ENCODE measurements at places on chromosomes 16 and 17. TPM values are rescaled to one million over a fixed set of nuclear protein-coding genes. Genes with fewer than 3 reads are reported as not detected.

- peak overlapping the region; percentile 99 for H3K27ac ChIP-seq
- H3K4me3 ChIP-seq = peak overlapping the region; percentile 97
- H3K36me3 ChIP-seq = peaks cover 7% of the 10 kb centered on the region
- peaks cover 59% of the 10 kb centered on the region for H3K4me1 ChIP-seq
- no peaks in the 10 kb centered on the region for H3K27me3 ChIP-seq
These were observed 311 bp upstream of the KDM8 start for GRCh38 chr16:27202923-27203506.

- no peaks in the 10 kb centered on the region for H3K27me3 ChIP-seq
- peaks cover 14% of the 10 kb centered on the region for H3K36me3 ChIP-seq
- peaks cover 9% of the 10 kb centered on the region for H3K4me1 ChIP-seq
- DNase-seq = no peak
- no peak overlapping the region for H3K4me3 ChIP-seq
These were observed 72.7 kb downstream of the STH start for GRCh38 chr17:46071796-46072195.

DNA sequence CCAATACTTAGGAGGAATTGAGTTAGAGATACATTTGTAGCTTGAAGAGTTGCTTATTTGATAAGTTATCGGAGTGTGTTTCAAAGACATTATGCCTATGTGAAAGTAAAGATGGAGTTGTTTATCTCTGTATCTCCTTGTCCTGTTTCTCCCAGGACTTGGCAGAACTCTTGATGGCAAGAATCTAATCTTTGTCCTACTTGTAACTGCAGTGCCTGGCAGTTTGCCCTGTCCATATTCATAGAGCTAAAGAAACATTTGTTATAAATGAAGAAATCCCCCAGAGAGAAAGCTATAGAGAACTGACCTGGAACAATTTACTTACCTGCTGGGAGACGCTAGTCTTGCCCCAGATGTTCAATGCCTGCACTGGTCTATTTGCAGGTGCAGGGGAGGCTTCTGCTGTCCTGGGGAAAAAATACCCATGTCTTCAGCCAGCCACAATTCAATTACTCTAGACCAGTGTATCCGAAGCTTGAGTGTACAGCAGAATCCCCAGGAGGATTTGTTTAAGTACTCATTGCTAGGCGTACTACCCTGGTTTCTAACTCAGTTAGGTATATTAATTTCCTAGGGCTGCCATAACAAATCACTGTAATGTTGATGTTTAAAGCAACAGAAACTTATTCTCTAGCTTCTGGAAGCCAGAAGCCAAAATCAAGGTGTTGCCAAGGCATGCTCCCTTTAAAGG, 410.0 kb upstream of the HSBP1 start:
- H3K4me1 ChIP-seq = no peaks in the 10 kb centered on the region
- H3K36me3 ChIP-seq = no peaks in the 10 kb centered on the region
- DNase-seq = no peak

DNA sequence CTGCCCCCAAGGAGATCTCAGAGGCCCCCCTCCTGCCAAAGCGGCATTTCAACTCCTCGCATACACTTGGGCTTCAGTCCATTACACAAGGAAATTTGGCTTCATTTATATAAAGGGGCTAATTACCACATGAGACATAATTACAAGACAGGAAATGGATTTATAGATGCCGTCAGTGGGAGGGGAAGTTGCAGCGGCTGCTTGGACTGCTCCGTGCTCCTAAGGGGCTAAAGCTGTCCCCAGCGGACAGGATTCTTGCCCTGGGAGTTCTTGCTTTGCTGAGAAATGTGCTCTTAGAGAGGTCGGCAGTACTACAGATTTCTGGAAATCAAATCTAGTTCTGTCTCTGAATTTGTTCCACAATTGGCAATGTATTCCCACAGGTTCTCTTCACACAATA, 57.2 kb upstream of the NLK start:
- no peak overlapping the region for H3K4me3 ChIP-seq
- H3K27me3 ChIP-seq = peaks cover 20% of the 10 kb centered on the region
- DNase-seq = no peak
- H3K36me3 ChIP-seq = no peaks in the 10 kb centered on the region

DNA sequence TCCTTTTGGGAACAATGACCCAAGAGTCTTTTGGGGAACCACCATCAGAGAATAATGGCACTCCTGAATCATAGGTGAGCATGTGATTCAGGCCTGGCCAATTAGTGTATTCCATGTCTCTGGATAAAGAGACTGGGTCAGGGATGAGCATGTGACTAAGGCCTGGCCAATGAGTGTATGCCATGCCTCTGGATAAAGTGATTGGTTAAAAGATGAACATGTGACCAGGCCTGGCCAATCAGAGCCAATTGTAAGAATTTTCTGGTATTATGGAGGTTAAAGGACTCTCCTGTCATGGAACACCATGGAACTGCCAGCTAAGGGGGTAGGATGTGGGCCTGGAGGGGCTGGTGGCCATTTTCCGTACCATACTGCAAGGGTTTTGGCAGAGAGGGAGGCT, 194.3 kb downstream of the C16orf78 start:
- H3K27ac ChIP-seq = no peak overlapping the region
- H3K36me3 ChIP-seq = no peaks in the 10 kb centered on the region
- H3K4me1 ChIP-seq = no peaks in the 10 kb centered on the region
- no peak overlapping the region for H3K4me3 ChIP-seq
- DNase-seq = no peak

GRCh38 chr16:11497851-11498289, 88.8 kb downstream of the LITAF start:
- H3K36me3 ChIP-seq = no peaks in the 10 kb centered on the region
- no peak overlapping the region for H3K27ac ChIP-seq
- peaks cover 6% of the 10 kb centered on the region for H3K4me1 ChIP-seq
- no peaks in the 10 kb centered on the region for H3K27me3 ChIP-seq
- no peak for DNase-seq

GRCh38 chr17:69223809-69224208, 4.8 kb downstream of the ABCA10 start:
- no peak overlapping the region for H3K27ac ChIP-seq
- H3K36me3 ChIP-seq = no peaks in the 10 kb centered on the region
- H3K4me3 ChIP-seq = no peak overlapping the region
- peaks cover 7% of the 10 kb centered on the region for H3K4me1 ChIP-seq
- peaks cover 7% of the 10 kb centered on the region for H3K27me3 ChIP-seq

DNA sequence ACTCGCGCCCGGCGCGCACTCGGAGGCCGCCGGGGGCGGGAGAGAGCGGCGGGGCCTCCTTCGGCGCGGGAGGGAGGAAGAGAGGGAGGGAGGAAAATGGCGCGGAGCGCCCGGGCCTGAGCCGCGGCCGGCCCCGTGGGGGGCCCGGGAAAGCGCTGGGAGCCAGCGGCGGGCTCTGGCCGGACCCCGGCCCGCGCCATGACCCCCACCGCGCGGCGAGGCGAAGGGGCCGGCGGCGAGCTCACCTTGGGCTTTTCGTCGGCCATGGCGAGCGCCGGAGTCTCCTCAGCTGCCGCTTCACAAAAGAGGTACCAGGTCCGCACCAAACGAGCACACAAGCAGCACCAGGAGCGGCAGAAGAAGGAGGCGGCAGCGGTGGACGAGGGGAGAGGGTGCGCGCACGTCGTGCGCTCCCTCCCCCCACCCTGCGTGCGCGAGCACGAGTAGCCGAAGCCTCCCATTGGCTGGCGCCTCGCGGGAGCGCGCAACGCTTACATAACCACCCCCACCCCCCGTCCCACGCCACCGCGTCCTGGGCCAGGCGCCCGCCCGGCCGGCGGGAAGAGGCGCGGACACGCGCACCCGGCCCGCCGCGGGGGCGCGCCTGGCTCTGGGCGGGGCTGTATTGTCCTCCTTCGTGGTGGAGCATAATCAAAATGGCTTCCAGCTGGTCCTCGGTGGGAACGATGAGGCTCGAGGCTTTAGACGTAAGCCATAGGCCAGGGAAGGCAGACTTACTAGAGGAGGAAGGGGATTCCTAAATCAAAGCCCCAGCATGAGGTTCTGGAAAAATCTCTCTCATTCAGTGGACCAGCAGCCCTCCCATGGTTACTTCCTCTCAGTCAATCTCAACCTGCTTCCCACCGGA, at the start of gene SUMO2:
Gene SUMO2, minus strand, starts transcription at position 391 of the 868 bp plus-strand sequence. Its CDS starts 125 bp downstream, at position 266.
- peak; percentile 93 for DNase-seq
- peaks cover 20% of the 10 kb centered on the region for H3K36me3 ChIP-seq
- peak within 1 kb of the TSS; percentile 99 for H3K4me3 ChIP-seq
- peaks cover 38% of the 10 kb centered on the region for H3K4me1 ChIP-seq

- H3K36me3 ChIP-seq = no peaks in the 10 kb centered on the region
- no peak overlapping the region for H3K27ac ChIP-seq
- H3K4me1 ChIP-seq = peaks cover 7% of the 10 kb centered on the region
- peaks cover 9% of the 10 kb centered on the region for H3K27me3 ChIP-seq
- no peak for DNase-seq
- no peak overlapping the region for H3K4me3 ChIP-seq
These were observed 40.5 kb downstream of the OTOA start for GRCh38 chr16:21704266-21704665.

- peaks cover 37% of the 10 kb centered on the region for H3K36me3 ChIP-seq
- H3K27ac ChIP-seq = no peak overlapping the region
- no peak for DNase-seq
- H3K27me3 ChIP-seq = no peaks in the 10 kb centered on the region
- no peaks in the 10 kb centered on the region for H3K4me1 ChIP-seq
- H3K4me3 ChIP-seq = no peak overlapping the region
These were observed 44.0 kb upstream of the ABCC11 start for GRCh38 chr16:48291303-48291702.

DNA sequence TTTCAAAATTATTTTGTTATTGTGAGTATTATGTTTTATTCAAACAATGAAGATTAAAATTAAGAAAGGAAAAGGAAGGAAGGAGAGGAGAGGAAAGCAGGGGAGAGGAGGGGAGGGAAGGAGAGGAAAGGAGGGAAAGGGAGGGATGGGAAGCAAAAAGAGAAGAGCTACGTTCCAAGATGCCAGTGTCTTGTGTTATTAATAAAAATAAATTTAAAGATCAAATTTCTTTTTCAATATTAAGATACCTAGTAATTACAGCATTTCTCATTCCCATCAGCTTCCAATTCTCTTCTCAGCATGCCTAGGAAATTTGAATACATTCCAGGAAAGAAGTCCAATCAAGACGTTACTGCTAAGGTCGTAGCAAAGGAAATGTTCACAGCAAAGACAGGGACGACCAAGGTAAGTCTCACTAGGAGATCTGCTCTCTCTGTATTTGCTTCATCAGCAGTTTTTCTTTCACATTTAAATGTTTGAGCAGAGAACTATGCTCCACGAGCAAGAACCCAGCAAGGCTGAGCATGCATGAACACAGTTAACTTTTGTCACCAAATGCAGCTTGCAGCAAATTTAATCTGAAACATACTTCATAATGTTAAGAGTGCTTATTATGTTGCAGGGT, 63.3 kb upstream of the HLF start:
- no peak for DNase-seq
- H3K4me1 ChIP-seq = no peaks in the 10 kb centered on the region
- no peak overlapping the region for H3K27ac ChIP-seq
- no peak overlapping the region for H3K4me3 ChIP-seq

- no peak overlapping the region for H3K27ac ChIP-seq
- H3K27me3 ChIP-seq = peaks cover 3% of the 10 kb centered on the region
- no peak for DNase-seq
- H3K4me3 ChIP-seq = no peak overlapping the region
- no peaks in the 10 kb centered on the region for H3K36me3 ChIP-seq
These were observed 3.1 kb downstream of the PRSS27 start for GRCh38 chr16:2716948-2717347.

The CD300H gene
- not detected for total RNA-seq

- no peaks in the 10 kb centered on the region for H3K36me3 ChIP-seq
- H3K4me3 ChIP-seq = no peak overlapping the region
- peaks cover 8% of the 10 kb centered on the region for H3K27me3 ChIP-seq
- no peak overlapping the region for H3K27ac ChIP-seq
These were observed 42.3 kb downstream of the ABCC12 start for GRCh38 chr16:48113471-48113870.

The GSPT1 gene
- total RNA-seq = 207 TPM

The ANKRD13B gene
- 46.2 TPM for total RNA-seq

The CDH15 gene
- total RNA-seq = not detected

The ESRP2 gene
- 0.10 TPM for total RNA-seq

The SLC6A2 gene
- not detected for total RNA-seq

GRCh38 chr17:83200231-83200699, 120.9 kb downstream of the METRNL start:
- DNase-seq = peak; percentile 68
- H3K4me3 ChIP-seq = peak overlapping the region; percentile 81

GRCh38 chr17:77897741-77898301, 60.7 kb upstream of the TNRC6C start:
- peaks cover 22% of the 10 kb centered on the region for H3K27me3 ChIP-seq
- no peak overlapping the region for H3K4me3 ChIP-seq
- H3K36me3 ChIP-seq = no peaks in the 10 kb centered on the region
- H3K27ac ChIP-seq = no peak overlapping the region
- no peak for DNase-seq

GRCh38 chr16:47612711-47613110, 151.6 kb downstream of the PHKB start:
- H3K27ac ChIP-seq = no peak overlapping the region
- peaks cover 16% of the 10 kb centered on the region for H3K36me3 ChIP-seq
- no peak for DNase-seq
- no peaks in the 10 kb centered on the region for H3K27me3 ChIP-seq

All from activated T-helper 1 cell treated with anti-CD3 and anti-CD28 coated beads, Interleukin-12 subunit alpha, Interleukin-12 subunit beta, Interleukin-2, Interleukin-4 antibody, amounts not matched to agents 30 ng/mL and 10 ng/mL and 1 ng/mL, durations not matched to agents 14 hours and 24 hours and 36 hours (primary cell).